Activated T-helper 9 cell treated with anti-CD3 and anti-CD28 coated beads, Interleukin-2, amount 50 U/mL, for 16 hours (primary cell): ENCODE measurements at places on chromosomes 7 and 10.
A peak's percentile ranks its signal among the peaks of the same experiment; 100 is the strongest.

- DNase-seq = no peak
Measured at GRCh38 chr10:102268375-102268888, 23.1 kb downstream of the GBF1 start.

DNA sequence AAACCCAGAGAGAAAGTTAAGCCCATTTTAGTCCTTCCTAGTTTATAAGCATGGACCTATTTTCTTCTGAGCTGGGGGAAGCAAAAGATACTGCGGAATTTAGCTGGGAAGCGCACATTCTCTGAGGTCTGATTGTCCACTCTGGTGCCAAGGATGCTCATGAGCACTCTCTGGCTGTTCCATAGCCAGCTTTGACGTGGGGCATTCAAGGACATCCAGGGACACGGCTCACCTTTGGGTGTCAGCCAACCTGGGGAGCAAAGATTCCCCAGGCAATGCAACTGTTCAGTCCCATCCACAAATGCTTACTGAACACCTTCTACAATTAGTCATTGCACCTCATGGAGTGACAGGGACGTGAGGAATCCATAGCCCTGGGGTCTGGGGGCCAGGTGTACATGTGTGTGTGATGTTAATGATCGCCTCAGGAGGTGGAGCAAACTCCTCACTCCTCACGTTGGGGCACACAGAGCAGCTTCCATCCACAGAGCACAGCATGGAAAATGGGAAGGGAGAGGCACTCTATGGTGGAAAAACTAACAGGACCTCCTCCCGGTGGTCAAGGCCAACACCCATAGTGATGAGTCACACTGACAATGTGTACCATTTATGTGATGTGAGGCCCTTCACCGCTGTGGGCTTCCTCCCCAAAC is 67.5 kb upstream of the IGFBP3 start:
- no peak for DNase-seq

DNA sequence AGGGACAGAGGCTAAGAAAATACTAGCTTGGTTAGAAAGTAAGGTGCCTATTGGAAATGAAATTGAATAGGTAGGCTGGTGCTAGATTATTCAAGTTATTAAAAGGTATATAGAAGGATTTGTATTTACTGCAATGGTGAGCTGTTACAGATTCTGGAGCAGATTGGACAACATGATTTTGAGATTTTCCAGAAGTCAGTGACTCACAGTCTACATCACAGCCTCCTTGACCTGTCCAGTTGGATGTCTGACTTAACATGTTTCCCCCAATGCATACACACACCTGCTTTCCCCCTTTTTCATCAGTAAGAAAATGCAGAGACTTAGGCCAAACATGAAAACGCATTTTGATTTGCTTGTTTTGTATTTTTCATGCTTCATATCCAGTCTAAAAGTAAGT is 33.4 kb downstream of the STARD3NL start:
- no peak for DNase-seq

- DNase-seq = no peak
Measured at GRCh38 chr7:5183899-5184298, 6.1 kb upstream of the WIPI2 start.

DNA sequence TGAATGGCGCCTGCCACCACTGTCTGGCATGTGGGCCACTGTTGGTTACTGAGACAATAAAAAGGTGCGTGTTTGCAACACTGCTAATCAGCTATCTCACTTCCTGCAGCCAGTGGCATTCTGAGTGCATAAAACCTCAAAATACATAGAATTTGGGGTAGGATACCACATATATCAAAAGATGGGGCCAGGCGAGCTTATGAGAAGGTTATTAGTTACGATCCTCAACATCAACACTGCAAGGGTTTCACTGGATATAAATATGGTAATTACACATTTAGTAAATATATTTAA is 200.2 kb downstream of the WDR37 start:
- no peak for DNase-seq

- DNase-seq = no peak
Measured at GRCh38 chr10:80485946-80486764, 32.0 kb downstream of the TSPAN14 start.

GRCh38 chr7:149685455-149685854 is 87.9 kb downstream of the ZNF467 start:
- DNase-seq = no peak

DNA sequence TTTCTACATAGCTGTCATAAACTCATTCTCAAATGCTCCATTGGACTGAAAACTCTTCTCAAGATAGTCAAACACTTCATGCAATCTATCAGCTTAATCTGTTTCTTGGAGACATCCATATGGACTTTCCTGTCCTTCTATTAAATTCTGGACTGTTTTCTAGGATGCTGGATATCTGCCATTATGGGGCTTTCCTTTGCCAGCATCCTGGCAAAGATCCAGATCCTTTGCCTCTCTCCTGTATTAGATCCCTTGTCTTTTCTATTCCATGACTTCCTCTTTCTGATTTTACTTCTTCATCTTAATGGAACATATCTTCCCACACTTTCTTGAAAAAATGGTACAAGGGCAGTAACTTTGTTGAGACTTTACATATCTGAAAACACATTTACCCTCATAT is 35.9 kb upstream of the SKAP2 start:
- no peak for DNase-seq

DNA sequence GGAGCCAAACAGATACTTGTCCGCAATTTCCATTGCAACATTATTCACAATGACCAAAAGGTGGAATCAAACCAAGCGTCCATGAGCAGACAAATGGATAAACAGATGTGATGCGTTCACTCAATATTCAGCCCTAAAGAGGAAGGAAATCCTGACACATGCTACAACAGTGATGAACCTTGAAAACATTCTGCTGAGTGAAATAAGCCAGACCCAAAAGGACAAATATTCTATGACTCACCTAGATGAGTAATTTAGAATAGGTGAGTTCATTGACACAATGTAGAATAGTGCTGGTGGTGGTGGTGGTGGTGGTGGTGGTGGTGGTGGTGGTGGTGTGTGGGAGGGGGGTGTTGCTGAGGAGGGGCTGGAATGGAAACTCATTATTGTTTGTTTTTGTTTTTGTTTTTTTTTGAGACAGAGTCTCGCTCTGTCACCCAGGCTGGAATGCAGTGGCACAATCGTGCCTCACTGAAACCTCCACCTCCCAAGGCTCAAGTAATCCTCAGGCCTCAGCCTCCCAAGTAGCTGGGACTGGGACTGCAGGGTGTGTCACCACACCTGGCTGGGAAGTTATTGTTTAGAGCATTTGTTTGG is 28.6 kb downstream of the SMKR1 start:
- DNase-seq = peak; percentile 41

GRCh38 chr10:80461208-80462183 is 7.4 kb downstream of the TSPAN14 start:
- DNase-seq = no peak

DNA sequence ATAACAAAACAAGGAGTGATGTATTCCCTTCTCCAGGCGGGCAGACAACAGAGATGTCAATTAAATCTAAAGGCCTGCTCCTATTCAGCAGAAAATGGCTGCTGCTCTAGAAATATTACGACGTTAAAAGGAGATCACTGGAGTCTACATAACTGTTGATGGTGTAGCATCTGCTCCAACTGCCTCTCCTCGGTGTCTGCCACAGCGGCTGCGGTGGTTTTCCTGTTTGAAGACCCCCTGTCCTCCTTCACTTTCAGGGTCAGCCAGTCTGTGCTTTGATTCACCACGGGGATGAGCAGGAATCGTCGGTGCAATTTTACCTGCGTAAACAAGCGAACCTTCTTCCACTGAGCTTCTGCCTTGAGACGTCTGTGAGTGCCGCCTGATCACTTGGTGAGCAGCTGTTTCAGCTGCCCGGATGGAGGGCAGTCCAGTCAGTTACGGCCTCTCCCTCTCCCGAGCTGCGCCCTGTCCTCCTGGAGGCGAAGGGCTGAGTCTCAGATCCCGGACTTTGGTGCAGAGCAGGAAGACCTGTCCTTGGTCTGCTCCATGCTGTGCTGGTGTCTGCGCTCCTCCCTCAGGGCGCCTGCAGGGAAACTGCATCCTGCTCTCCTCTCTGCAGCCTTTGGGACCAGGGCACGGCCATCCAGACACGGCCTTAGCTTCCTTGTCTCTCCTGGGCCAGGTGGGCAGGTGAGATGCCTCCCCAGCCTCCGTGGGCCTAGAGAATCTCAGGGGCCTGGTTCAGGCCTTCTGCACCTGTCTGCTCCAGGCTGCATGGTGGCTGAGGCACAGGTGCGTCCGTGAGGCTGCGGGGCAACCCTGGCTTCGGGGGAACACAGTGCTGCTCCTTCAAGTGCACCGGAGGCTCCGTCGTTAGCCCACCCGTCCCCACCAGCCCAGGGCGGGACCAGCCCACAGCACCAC is 326.6 kb downstream of the ADARB2 start:
- no peak for DNase-seq

- no peak for DNase-seq
Measured at GRCh38 chr7:141704741-141705140, 2.8 kb upstream of the DENND11 start.

DNA sequence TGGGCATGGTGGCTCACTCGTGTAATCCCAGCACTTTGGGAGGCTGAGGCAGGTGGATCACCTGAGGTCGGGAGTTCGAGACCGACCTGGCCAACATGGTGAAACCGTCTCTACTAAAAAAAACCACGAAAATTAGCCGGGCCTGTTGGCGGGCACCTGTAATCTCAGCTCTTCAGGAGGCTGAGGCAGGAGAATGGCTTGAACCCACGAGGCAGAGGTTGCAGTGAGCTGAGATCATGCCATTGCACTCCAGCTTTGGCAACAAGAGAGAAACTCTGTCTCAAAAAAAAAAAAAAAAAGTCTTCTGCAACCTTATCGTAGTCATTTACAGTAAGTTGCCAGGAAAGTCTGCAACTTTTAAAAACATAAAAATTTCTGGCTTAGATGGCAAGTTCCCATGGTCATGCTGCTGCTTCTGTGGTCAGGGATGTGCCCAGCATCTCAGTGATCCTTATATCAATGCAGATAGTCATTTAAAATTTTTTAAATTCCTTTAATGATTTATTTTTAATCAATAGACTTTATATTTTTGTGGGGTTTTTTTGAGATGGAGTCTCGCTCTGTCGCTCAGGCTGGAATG is 15.6 kb downstream of the SUFU start:
- DNase-seq = no peak

DNA sequence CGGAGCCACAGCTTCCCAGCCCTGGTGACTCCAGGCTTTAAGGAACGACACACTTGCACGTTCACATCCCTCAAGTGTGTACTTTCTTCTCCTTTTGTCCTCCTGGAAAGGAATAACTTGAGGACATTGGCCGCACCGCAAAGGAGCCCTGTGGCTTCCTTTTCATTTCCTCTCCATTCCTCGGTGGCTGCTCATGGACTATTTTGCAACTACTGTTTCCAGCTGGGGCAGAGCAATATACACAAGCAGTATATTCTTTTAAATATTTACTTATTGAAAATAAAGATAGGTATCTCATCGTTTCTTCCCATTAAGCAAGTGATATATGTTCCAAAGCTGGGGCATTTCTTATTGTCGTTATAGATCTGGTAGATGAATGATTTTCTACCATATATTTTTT is 97.2 kb upstream of the LYZL1 start:
- DNase-seq = no peak

DNA sequence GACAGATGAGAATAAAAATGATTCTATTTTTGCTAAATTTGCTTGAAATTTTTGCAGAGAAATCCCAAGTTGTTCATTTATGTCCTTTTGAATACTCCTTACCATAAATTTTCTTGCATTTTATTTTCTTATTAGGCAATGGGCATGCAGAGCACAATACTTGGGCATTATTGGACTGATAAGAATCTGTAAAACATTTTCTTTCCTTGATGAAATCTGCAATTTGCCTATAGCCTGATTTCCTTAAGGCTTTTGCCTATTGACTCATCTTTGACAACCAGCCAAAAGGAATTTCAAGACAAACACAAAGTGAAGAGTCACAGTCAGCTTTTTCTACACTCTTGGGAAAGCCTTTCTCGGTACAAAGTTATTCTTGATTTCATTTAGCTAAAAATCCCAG is 30.5 kb upstream of the GNAT3 start:
- no peak for DNase-seq

GRCh38 chr10:81814842-81815241 is 60.2 kb upstream of the NRG3 start:
- DNase-seq = no peak

DNA sequence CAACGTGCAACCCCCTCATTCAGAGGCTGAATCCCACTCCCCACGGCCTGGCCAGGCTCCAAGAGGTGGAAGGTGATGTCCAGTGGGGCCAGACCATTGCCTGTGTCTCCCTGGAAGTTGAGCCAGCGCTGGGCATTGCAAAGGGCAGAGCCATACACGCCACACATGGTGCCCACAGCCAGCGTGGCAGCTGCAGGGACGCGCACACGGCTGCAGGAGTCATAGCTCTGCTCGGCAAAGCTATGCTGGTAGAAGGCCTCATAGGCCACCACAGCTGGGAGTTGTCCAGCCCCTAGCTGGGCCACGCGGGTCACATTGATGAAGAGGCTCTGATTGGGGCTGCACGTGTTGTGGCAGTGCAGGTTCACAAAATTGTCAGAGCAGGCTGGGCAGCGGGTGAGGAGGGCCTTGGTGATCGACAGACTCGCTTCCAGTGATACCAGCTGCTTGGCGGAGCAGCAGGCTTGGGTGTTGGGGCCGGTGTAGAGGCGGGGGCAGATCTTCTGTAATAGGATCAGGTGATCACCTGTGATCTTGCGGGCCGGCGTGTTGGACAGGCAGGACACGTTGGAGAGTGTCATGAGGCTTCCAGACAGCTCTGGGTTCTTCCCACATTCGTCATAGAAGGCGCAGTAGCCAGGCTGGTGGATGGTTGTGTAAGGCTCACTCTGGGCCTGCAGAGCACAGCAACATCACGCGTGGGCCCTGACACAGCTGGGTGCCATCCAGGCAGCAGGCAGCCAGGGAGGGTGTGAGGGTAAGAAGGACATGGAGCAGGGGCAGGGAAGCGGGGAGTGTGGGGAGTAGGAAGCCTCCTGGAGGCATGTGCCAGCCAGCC is 1.2 kb downstream of the NPC1L1 start:
- no peak for DNase-seq

DNA sequence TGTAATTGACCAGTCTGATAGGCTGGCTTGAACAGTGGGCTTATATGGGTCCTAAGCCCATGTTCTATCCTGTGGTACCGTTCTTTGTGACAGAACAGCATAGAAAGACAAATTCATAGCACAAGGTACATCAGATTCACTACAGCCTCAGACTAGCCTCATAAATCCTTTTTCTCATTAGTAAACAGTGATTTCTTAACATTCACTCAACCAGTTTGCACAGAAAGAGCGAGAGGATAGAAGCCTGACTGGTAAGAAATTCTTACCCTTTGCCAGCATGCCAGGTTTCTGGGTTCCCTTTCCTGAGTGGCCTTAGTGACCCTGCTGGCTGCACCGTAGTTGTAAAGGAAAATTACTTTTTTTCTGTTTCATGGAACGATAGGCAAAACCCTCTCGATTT is 412.1 kb downstream of the SH2D4B start:
- DNase-seq = no peak

DNA sequence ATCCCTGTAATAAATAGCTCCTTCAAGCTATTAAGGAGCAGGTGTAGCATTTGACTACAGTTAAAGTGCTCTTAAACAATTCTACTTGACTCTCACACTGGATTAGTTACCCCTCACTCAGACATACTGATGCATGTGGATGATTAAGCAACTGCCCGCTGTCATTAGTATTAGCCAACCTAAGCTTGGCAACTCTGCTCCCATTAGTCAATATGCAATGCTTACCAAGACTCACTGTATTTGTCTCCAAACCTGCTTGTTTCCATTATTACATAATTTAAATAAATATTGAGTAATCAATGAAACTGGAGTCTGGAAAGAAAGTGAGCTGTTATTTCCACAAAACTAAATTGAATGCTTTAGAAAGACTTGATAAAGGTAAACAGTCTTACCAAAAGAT is 144.0 kb upstream of the ASAH2 start:
- no peak for DNase-seq
